ENCODE measurements at places on chromosomes 4 and X.

GRCh38 chr4:3239998-3240920, 8.7 kb upstream of the MSANTD1 start:
- no peak for DNase-seq

DNA sequence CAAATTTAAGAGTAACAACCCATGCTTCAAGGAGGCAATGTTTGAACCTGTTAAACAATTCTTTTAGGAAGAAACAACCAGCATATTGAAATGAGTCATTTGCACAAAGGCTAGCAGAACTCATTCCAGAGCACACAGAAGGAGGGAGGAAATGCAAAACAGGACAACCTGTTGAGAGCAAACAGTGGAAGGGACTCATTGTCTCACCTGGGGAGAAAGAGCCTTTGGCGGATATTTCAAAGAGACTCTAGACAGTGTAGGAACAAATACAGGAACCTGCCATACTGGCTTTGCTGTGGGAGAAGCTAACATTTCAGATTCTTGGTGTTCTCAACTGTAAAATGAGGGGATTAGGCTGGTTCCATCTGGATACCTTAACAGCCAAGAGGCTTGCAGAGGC, 14.8 kb upstream of the RASGEF1B start:
- no peak for DNase-seq

GRCh38 chr4:8132947-8133705, 25.5 kb downstream of the ABLIM2 start:
- no peak for DNase-seq

GRCh38 chr4:183424109-183424744, 20.2 kb upstream of the CDKN2AIP start:
- DNase-seq, result no peak

- DNase-seq, result no peak
Measured at GRCh38 chr4:26086621-26087441, 172.8 kb downstream of the SMIM20 start.

Measured in brain pericyte (primary cell).